H9 (cell line): ENCODE measurements at places on chromosomes 2 and 18. TPM values are rescaled to one million over a fixed set of nuclear protein-coding genes. Genes with fewer than 3 reads are reported as not detected.

The MERTK gene
- total RNA-seq, result 4.2 and 4.8 TPM in 2 replicates

The ZNF396 gene
- total RNA-seq, result 0.94 and 1.2 TPM in 2 replicates

DNA sequence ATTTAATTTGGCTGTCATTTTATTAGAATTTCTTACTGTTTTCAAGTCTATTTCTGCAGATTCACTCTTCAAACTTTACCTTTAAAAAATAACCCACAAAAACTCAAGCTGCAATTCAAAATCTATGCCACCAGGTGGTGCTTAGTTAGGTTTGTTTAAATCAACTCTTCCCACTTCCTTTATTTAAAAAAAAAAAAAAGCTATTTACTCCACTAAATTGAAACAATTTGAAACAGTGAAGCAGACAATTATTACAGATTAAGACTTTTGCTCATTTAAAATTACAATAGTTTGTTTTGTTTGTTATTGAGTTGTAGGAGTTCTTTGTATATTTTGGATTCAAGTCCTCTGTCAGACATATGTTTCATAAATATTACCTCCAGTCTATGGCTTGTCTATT, 300.0 kb downstream of the PDE11A start:
- H3K4me3 ChIP-seq, result no peak overlapping the region
- H3K27me3 ChIP-seq, result no peaks in the 10 kb centered on the region
- H3K36me3 ChIP-seq, result no peaks in the 10 kb centered on the region
- H3K4me1 ChIP-seq, result no peaks in the 10 kb centered on the region

DNA sequence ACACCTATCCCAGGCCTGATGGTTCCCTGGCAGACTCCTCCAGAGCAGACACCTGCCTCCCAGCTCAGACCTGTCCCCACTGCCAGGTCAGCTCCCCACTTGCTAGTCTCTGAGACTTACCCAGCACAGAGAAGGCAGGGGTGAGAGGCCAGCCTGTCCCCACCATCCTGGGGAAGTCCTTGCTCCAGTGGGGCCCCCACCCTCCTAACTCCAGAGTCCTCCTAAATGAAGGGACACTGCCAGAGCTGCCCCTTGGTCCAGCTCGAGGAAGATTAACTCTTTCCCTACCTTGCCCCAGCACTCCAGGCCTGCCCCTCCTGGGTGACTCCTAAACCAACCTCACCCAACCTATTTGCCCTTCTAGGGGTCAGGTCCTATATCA, 30.4 kb upstream of the TNS1 start:
- DNase-seq, result peak; percentile 23
- no peak overlapping the region for H3K27ac ChIP-seq

- no peak overlapping the region for H3K27ac ChIP-seq
- no peak for DNase-seq
- H3K36me3 ChIP-seq, result no peaks in the 10 kb centered on the region
- H3K4me3 ChIP-seq, result no peak overlapping the region
- no peaks in the 10 kb centered on the region for H3K27me3 ChIP-seq
- peaks cover 5% of the 10 kb centered on the region for H3K4me1 ChIP-seq
These were observed 32.3 kb downstream of the SCTR start for GRCh38 chr2:119491776-119492525.

The DTNA gene
- total RNA-seq, result 25.5 and 27.8 TPM in 2 replicates

DNA sequence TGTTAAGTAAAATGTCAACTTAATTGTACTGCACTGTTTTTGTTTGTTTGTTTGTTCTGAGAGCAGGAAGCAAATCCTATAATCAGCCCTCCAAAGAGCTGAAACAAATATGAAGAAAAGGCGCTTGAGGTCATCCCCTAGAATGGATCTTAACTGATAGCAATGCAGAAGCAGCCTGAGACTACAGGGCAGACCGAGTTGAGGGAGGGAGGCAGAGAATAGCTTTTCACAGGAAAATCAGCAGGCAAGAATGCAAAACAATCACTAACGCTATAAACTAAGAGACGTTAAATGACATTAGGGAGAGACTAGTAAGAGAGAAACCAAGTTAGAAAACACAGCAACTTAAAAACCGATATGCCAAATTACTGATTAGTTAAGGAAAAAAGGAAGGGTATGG, 37.2 kb downstream of the GALNT1 start:
- H3K36me3 ChIP-seq, result no peaks in the 10 kb centered on the region
- H3K27me3 ChIP-seq, result no peaks in the 10 kb centered on the region
- no peaks in the 10 kb centered on the region for H3K4me1 ChIP-seq

The FBXO36 gene
- 3.0 and 3.4 TPM in 2 replicates for total RNA-seq

DNA sequence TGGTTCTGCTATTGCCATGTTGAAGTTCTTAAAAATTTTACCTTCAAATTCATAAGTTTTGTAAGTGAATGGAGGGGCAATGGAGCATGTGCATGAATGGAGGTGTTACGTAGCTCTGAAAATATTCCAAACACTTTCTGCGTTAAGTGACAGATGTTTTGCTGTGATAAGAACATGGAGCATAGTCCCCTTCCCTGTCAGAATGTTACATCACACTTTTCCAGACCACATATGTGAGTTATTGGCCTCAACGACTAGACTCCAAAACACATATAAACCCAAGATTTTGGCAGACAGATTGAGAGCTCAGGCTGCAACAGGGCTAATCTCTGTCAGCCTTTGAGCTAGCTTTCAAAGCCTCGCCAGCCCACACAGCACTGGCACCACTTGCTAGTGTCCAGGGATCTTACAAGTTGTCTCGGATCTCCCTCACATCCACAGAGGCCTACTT, 27.2 kb upstream of the MFSD6 start:
- no peaks in the 10 kb centered on the region for H3K27me3 ChIP-seq
- H3K4me3 ChIP-seq, result no peak overlapping the region
- H3K27ac ChIP-seq, result no peak overlapping the region
- H3K4me1 ChIP-seq, result no peaks in the 10 kb centered on the region
- H3K36me3 ChIP-seq, result no peaks in the 10 kb centered on the region

- DNase-seq, result no peak
- H3K27me3 ChIP-seq, result no peaks in the 10 kb centered on the region
- no peak overlapping the region for H3K27ac ChIP-seq
- H3K36me3 ChIP-seq, result no peaks in the 10 kb centered on the region
- H3K4me3 ChIP-seq, result no peak overlapping the region
These were observed 748.9 kb upstream of the NXPH2 start for GRCh38 chr2:139529080-139529479.

DNA sequence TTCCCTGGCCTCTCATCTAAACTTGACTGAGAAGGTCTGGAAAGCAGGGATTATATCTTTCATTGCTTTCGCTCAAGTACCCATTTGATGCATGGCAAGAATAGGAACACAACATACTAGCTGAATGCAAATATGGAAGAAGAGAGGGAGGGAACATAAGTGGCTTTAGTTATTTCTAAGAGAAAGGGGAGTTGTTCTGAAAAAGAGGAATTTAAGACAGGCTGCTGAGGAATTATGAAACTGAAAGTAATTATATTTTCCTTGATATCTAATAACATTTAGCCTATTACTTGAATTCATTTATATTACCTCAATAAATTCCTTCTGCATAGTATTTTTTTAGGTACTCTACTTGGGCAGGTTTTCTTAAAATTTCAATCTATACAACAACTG, 105.8 kb upstream of the TTN start:
- no peak overlapping the region for H3K27ac ChIP-seq
- H3K27me3 ChIP-seq, result no peaks in the 10 kb centered on the region
- no peaks in the 10 kb centered on the region for H3K4me1 ChIP-seq
- DNase-seq, result no peak
- no peaks in the 10 kb centered on the region for H3K36me3 ChIP-seq
- H3K4me3 ChIP-seq, result no peak overlapping the region

GRCh38 chr18:48983793-48984437, 33.1 kb upstream of the SMAD7 start:
- DNase-seq, result peak; percentile 46
- no peaks in the 10 kb centered on the region for H3K27me3 ChIP-seq
- H3K4me3 ChIP-seq, result no peak overlapping the region
- no peak overlapping the region for H3K27ac ChIP-seq
- H3K4me1 ChIP-seq, result peaks cover 4% of the 10 kb centered on the region; the same call in 1 of the 2 replicates
- no peaks in the 10 kb centered on the region; the same call in 2 of the 3 replicates for H3K36me3 ChIP-seq

GRCh38 chr18:13720847-13721246, 5.5 kb downstream of the FAM210A start:
- no peaks in the 10 kb centered on the region for H3K4me1 ChIP-seq
- no peaks in the 10 kb centered on the region for H3K27me3 ChIP-seq
- DNase-seq, result no peak
- H3K27ac ChIP-seq, result no peak overlapping the region
- H3K36me3 ChIP-seq, result 0 out of 2 replicates have a peak, but pooled peaks cover 9% of the 10 kb centered on the region
- no peak overlapping the region for H3K4me3 ChIP-seq

The TRIM43 gene
- total RNA-seq, result not detected in 2 replicates

The TANC1 gene
- 2.5 TPM in 2 replicates for total RNA-seq

GRCh38 chr2:1088940-1089339, 138.3 kb downstream of the SNTG2 start:
- no peaks in the 10 kb centered on the region for H3K27me3 ChIP-seq
- no peak for DNase-seq
- no peak overlapping the region for H3K4me3 ChIP-seq
- H3K27ac ChIP-seq, result no peak overlapping the region
- H3K36me3 ChIP-seq, result peaks cover 30% of the 10 kb centered on the region

The CTIF gene
- 14.4 and 15.8 TPM in 2 replicates for total RNA-seq

The MRPL19 gene
- total RNA-seq, result 70.0 and 73.0 TPM in 2 replicates

GRCh38 chr2:101401326-101401665, 14.0 kb upstream of the CREG2 start:
- no peak overlapping the region for H3K27ac ChIP-seq
- H3K4me1 ChIP-seq, result no peaks in the 10 kb centered on the region; the same call in 1 of the 2 replicates
- DNase-seq, result no peak

- H3K27ac ChIP-seq, result no peak overlapping the region
- no peak for DNase-seq
- no peak overlapping the region for H3K4me3 ChIP-seq
- H3K27me3 ChIP-seq, result no peaks in the 10 kb centered on the region
These were observed 329.3 kb downstream of the ARHGAP15 start for GRCh38 chr2:143458258-143459190.

GRCh38 chr2:235493402-235493774, 455 bp upstream of the AGAP1 start:
- no peak for DNase-seq
- peak overlapping the region; percentile 90 for H3K4me3 ChIP-seq
- no peaks in the 10 kb centered on the region; the same call in 2 of the 3 replicates for H3K36me3 ChIP-seq
- H3K27me3 ChIP-seq, result no peaks in the 10 kb centered on the region
- H3K27ac ChIP-seq, result no peak overlapping the region

DNA sequence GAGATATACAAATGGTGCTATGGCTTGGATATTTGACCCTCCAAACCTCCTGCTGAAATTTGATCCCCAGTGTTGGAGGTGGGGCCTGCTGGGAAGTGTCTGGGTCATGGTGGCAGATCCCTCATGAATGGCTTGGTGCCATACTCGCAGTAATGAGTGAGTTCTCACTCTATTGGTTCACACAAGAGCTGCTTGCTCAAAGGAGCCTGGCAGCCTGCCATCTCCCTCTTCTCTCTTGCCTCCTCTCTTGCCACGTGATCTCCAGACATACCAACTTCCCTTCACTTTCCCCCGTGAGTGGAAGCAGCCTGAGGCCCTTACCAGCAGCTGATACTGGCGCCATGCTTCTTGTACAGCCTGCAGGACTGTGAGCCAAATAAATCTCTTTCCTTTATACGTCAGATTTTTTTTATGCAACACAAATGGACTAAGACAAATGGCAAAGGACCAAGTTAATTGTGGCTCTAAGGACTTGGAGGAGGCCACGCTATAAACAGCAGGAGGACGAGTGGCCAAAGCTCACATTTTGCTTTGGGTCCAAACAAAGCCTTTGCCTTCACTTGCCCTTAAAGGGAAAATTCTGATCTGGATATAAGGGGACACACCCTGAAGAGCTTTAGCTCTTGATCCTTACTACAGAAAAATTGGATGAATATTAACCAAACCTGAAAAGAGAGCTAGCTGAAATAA, 214.7 kb downstream of the SS18 start:
- DNase-seq, result no peak
- H3K27ac ChIP-seq, result no peak overlapping the region
- H3K36me3 ChIP-seq, result no peaks in the 10 kb centered on the region
- no peaks in the 10 kb centered on the region for H3K27me3 ChIP-seq
- no peak overlapping the region for H3K4me3 ChIP-seq

- peak; percentile 67 for DNase-seq
- H3K4me1 ChIP-seq, result no peaks in the 10 kb centered on the region
- no peaks in the 10 kb centered on the region for H3K36me3 ChIP-seq
- H3K4me3 ChIP-seq, result no peak overlapping the region
These were observed 411.7 kb downstream of the DSEL start for GRCh38 chr18:67104700-67105284.

DNA sequence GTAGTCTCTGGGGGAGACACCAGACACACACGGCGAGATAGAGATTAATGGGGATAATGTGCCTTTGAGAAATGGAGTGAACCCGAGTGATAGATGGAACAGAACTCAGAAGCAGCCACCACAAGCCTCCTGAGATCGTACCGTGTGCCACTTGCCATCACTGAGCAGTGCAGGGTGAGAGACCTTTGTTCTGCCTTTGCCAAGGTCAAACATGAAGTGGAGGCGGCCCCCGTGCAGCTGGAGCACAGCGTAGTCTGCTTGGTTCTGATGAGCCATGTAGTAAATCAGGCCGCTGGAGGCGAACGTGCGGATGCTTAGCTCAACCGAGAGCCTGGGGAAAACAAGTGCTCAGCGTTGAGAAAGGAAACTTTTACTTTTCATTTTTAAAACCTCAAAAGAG, 167.0 kb downstream of the LAMA1 start:
- H3K27me3 ChIP-seq, result no peaks in the 10 kb centered on the region
- no peak for DNase-seq
- H3K4me1 ChIP-seq, result no peaks in the 10 kb centered on the region
- no peak overlapping the region for H3K4me3 ChIP-seq
- H3K36me3 ChIP-seq, result peaks cover 50% of the 10 kb centered on the region
- H3K27ac ChIP-seq, result no peak overlapping the region

- no peaks in the 10 kb centered on the region for H3K27me3 ChIP-seq
- no peaks in the 10 kb centered on the region for H3K36me3 ChIP-seq
These were observed 112.4 kb upstream of the ID2 start for GRCh38 chr2:8569332-8569930.

DNA sequence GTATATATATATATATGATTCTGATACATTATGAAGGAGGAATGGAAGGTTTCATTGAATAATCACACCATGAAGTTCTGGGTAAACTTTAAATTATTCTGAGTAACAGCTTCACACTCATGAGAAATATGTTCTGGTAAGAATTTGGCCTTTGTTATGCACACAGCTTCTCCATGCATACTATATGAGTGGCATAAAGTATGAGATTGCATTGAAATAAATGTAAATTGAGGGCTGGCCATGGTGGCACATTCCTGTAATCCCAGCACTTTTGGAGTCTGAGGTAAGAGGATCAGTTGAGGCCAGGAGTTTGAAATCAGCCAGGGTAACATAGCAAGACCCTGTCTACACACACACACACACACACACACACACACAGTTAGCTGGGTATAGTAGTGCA, 50.0 kb upstream of the ARL5A start:
- no peak overlapping the region for H3K27ac ChIP-seq
- no peak overlapping the region for H3K4me3 ChIP-seq
- H3K36me3 ChIP-seq, result no peaks in the 10 kb centered on the region
- H3K27me3 ChIP-seq, result no peaks in the 10 kb centered on the region

The SPC25 gene
- total RNA-seq, result 28.5 and 31.5 TPM in 2 replicates
